ENCODE measurements at places on chromosomes 7 and 10. TPM values are rescaled to one million over a fixed set of nuclear protein-coding genes. Genes with fewer than 3 reads are reported as not detected.

DNA sequence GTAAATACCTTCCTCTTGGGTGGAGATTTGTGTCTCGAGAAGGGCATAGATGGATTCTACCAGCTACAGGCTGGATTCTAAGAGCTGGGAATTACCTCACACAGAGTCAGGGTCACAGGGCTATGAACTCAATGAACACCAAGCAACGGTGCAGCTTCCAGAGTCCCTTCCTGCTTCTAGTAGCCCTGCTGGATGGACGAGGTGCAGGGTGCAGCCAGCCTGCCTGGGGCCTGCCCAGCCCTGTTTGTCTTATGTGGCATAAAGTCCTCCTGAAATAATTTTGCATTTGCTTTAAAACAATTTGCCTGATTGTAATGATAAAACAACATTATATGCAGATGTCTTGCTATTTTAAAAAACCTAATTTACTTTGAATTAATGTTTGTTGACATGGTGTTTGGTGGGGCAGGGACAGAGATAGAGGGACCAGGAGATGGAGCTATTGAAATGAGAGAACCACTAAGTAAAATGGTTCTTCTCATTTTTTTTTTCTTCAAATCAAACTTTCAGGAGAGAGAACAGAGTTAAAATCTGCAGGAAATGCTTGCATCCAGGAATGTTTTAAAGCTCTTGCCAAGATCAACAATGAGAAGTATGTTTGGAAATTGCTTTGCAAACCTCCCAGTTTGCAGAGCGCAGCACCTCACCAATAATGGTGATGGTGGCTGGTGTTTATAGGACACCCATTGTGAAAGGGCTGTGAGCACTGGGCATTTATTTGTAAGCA, 305.4 kb upstream of the PODXL start:
- no peak overlapping the region for H3K4me3 ChIP-seq
- no peak for DNase-seq
- H3K36me3 ChIP-seq = no peaks in the 10 kb centered on the region

DNA sequence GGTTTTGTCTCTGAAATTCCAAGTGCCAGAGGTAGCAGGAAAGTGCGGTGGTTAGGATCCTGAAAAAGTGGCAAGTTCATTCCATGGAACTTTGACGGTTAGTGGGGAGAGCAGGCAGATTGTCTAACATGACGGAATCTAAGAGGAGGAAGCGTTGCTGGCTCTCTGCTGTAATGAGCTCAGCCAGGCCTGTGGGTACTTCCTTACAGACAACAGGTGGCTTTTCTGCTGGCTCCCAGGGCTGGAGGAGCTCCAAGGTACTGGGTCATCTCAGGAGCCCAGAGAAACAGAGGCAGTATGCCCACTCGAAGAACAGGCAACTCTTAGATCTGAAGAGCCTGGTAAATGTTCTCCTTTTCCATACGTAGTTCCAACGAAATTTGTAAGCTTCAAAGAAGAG, 3.1 kb upstream of the AIFM2 start:
- H3K27ac ChIP-seq = no peak overlapping the region
- peaks cover 5% of the 10 kb centered on the region for H3K4me1 ChIP-seq
- H3K36me3 ChIP-seq = no peaks in the 10 kb centered on the region
- H3K27me3 ChIP-seq = no peaks in the 10 kb centered on the region

The IFIT3 gene
- total RNA-seq = 6.9 TPM

GRCh38 chr7:127089146-127089545, 163.6 kb downstream of the GRM8 start:
- no peaks in the 10 kb centered on the region for H3K36me3 ChIP-seq
- H3K27ac ChIP-seq = no peak overlapping the region
- DNase-seq = no peak
- H3K4me1 ChIP-seq = no peaks in the 10 kb centered on the region
- H3K27me3 ChIP-seq = no peaks in the 10 kb centered on the region
- no peak overlapping the region for H3K4me3 ChIP-seq

- H3K27ac ChIP-seq = no peak overlapping the region
- no peaks in the 10 kb centered on the region for H3K36me3 ChIP-seq
- no peak overlapping the region for H3K4me3 ChIP-seq
- DNase-seq = no peak
- no peaks in the 10 kb centered on the region for H3K4me1 ChIP-seq
Measured at GRCh38 chr7:138625084-138625848, 75.9 kb downstream of the SVOPL start.

- H3K27ac ChIP-seq = no peak overlapping the region
- no peaks in the 10 kb centered on the region for H3K36me3 ChIP-seq
- no peak overlapping the region for H3K4me3 ChIP-seq
- DNase-seq = peak; percentile 6
- H3K4me1 ChIP-seq = no peaks in the 10 kb centered on the region
- no peaks in the 10 kb centered on the region for H3K27me3 ChIP-seq
Measured at GRCh38 chr7:1839701-1840100, 169.6 kb downstream of the ELFN1 start.

- H3K27me3 ChIP-seq = no peaks in the 10 kb centered on the region
- no peaks in the 10 kb centered on the region for H3K4me1 ChIP-seq
- no peak for DNase-seq
- H3K36me3 ChIP-seq = no peaks in the 10 kb centered on the region
- no peak overlapping the region for H3K4me3 ChIP-seq
Measured at GRCh38 chr7:78420001-78420400, 621.4 kb downstream of the PHTF2 start.

The CPA2 gene
- not detected for total RNA-seq

The ADAM8 gene
- total RNA-seq = 5.1 TPM

- no peak overlapping the region for H3K27ac ChIP-seq
- H3K27me3 ChIP-seq = no peaks in the 10 kb centered on the region
- H3K36me3 ChIP-seq = no peaks in the 10 kb centered on the region
- no peak overlapping the region for H3K4me3 ChIP-seq
- H3K4me1 ChIP-seq = no peaks in the 10 kb centered on the region
Measured at GRCh38 chr7:114901771-114902170, 20.1 kb upstream of the MDFIC start.

The WIPF3 gene
- total RNA-seq = 0.35 TPM

DNA sequence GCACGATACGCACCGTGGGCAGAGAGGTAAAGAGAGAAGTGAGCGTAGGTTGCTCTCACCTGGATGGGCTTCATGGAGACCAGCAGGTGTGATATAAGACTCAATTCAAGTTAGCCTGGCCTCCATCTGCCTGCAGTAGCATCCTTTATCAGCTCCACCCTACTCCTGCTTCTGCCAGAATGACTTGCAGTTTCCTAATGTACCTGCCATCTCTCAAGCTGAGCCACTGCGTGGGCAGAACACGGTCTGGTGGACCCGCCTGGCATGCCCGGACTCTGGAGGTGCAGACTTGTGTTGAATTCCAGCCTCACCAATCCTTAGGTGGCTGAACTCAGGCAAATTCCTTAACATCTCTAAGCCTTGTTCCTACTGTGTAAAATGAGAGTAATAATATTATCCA, 64.3 kb downstream of the STEAP1B start:
- H3K27ac ChIP-seq = no peak overlapping the region
- no peaks in the 10 kb centered on the region for H3K4me1 ChIP-seq
- no peaks in the 10 kb centered on the region for H3K27me3 ChIP-seq
- no peak overlapping the region for H3K4me3 ChIP-seq
- no peak for DNase-seq

GRCh38 chr10:2464483-2464882, 602.9 kb upstream of the PFKP start:
- no peaks in the 10 kb centered on the region for H3K27me3 ChIP-seq
- no peak overlapping the region for H3K4me3 ChIP-seq
- H3K4me1 ChIP-seq = no peaks in the 10 kb centered on the region
- no peaks in the 10 kb centered on the region for H3K36me3 ChIP-seq
- DNase-seq = no peak
- no peak overlapping the region for H3K27ac ChIP-seq

DNA sequence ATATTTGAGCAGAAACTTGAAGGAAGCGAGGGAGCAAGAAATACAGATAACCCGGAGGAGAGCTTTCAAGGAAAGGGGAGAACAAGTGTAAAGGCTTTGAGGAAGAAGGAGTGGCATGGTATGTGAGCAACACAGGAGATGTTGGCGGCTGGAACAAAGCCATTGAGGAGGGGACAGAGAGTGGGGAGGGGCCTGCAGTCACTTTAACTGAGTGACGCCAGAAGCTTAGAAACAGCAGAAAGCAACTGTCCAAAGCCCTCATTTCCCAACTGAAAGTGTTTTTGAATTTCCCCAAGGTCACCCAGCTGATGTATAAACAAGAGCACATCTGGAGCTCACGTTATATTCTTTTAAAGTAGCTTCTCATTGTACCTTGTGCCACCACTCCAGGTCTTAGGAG, 19.1 kb downstream of the AUTS2 start:
- no peaks in the 10 kb centered on the region for H3K4me1 ChIP-seq
- no peak overlapping the region for H3K4me3 ChIP-seq
- no peaks in the 10 kb centered on the region for H3K36me3 ChIP-seq
- DNase-seq = no peak
- H3K27ac ChIP-seq = no peak overlapping the region
- no peaks in the 10 kb centered on the region for H3K27me3 ChIP-seq

The UROS gene
- total RNA-seq = 28.1 TPM

DNA sequence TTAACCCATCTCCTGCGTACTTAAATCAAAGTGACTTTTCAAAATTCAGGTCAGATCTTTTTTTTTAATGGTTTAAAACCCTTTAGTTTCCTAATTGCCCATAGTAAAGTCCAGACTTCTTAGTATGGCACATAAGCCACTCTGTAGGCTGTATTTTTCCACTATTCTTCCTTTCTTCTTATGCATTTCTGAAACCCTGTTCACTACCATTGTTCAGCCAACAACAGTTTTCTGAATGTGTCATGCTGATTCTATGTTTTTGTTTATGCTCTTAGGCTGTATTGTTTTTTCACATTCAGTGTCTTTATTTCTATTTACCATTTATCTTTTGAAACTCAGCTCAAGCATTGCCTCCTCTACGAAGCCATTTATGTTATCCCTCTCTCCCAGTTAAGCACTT, 26.7 kb downstream of the CCSER2 start:
- H3K36me3 ChIP-seq = no peaks in the 10 kb centered on the region
- no peaks in the 10 kb centered on the region for H3K27me3 ChIP-seq
- H3K27ac ChIP-seq = no peak overlapping the region
- no peak overlapping the region for H3K4me3 ChIP-seq
- no peaks in the 10 kb centered on the region for H3K4me1 ChIP-seq
- no peak for DNase-seq

The PPP3CB gene
- total RNA-seq = 80.4 TPM

GRCh38 chr10:69864321-69864720, 62.6 kb downstream of the COL13A1 start:
- no peak overlapping the region for H3K4me3 ChIP-seq
- H3K27me3 ChIP-seq = no peaks in the 10 kb centered on the region
- no peaks in the 10 kb centered on the region for H3K4me1 ChIP-seq
- H3K27ac ChIP-seq = no peak overlapping the region

The RELN gene
- total RNA-seq = 10.5 TPM

The SCD gene
- total RNA-seq = 2.8 TPM

Measured in uterus (tissue), 4 donors.